ENCODE measurements at places on chromosomes 3 and 15.

DNA sequence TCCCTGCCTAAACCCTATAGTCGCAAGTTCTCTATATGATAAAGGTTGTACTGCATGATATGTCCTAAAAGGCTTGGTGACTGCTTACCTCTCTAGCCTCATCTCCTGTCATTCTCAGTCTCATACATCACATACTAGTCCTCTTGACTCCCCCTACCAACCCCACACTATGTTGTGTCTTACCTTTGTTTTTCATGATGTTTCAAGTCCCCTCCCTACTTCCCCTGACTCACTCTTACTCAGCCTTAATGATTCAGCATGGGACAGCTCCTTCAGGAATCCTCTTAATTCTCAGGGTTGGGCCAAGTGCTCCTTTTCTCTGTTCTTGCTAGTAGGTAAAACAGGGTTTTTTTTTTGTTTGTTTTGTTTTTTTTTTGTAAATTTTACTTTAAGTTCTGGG lies 49.6 kb downstream of the SLMAP start:
- DNase-seq, result no peak

DNA sequence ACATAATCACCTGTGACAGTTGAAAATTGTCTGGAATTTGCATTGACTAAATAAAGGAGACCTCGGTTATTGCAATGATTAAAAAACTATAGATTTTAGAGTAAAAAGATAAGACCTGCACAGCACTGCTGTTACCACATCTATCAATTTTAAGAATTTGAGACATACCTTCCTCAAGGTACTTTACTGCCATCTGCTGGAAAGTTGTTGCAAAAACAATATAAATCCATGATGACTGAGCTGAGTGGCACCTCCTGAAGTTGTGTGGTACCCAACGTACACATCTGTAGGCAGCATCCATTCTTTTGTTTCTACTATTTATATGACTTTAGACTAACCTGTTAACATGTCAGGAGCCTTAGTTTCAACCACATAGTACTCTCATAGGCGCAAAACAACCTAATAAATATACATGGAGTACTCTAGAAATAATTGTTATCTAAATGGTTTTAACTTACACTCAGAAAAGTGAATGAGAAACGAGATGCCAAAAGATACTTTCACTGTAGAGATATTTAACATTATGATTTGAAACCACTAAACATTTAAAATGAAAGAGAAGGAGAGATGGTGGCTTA lies 106.7 kb downstream of the GHSR start:
- DNase-seq, result no peak

DNA sequence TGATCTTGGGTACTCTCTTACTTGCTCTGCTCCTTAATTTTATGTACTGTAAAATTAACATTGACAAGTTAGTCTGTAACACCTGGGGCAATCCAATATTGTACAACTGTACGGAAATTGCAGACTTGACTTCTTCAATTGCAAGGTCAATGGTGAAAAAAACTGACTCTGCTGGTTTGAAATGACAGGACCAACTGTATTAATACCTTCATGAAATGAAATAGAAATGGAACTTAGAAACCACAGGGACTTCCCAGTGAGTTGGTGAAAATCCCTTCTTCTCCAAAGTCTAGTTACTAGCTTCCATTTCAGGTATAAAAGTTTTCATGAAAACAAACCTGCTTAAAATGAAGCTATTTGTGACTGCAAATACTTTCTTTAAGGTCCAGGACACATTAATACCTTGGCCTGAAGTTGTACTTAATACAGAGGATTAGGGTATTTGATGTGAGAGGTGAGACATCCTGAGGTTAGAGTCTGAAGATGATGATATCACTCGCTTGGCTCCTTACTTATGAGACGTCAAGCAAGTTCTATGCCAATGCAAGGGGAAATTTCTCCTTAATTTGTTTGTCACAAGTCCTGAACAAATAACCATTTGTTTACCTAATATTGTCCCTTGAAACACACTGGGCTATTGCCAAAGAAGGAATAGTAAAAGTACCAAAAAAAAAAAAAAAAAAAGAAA lies 226.2 kb upstream of the TP63 start:
- DNase-seq, result no peak

DNA sequence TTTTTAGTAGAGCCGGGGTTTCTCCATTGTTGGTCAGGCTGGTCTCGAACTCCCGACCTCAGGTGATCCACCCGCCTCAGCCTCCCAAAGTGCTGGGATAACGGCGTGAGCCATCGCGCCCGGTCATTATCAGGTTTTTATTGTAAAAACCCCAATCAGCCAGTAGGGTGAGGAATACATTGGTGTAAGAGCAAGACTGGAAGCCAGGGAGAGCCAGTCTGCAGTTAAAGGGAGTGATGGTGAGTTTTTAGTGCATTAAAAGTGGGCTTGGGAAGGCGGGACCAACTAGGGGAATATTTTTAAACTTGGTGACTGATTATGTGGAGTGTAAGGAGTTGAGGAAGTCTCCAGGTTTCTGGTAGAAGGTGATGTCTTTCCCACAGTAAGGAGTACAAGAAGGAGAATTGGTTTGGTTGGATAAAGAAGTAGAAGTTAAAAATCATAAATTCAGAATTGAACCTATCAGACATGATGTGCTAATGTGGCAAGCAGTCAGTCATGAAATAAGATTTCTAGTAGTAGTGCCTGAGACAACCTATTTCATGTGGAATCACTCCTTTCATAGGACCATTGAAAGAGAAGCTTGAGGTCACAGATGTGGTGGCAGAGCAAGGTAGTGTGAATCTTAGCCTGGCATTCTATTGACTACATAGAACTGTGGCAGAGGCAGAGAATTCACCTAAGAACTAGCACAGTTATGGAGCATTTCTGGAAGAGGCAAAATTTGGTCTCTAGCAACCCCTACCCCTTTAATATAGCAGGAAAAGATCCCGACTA lies 2.4 kb upstream of the DCBLD2 start:
- DNase-seq, result no peak

DNA sequence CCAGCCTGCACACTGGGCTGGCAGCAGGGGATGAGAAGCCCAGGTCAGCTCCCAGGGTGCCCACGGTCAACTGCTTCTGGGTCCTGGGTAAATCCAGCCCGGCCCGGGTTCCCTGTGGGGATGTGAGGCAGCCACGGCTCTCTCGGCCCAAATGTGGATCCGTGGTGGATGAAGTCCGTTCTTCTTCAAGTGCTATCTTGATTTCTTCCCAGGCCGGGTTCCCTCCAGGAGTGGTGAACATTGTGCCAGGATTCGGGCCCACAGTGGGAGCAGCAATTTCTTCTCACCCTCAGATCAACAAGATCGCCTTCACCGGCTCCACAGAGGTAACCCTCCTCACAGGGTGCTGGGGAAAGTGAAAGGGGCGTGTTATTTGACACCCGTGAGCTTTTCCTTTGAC lies 16.1 kb downstream of the ALDH1A3 start:
- DNase-seq, result no peak
